AG09309 (cell line): ENCODE measurements at places on chromosomes 2 and 18.

DNA sequence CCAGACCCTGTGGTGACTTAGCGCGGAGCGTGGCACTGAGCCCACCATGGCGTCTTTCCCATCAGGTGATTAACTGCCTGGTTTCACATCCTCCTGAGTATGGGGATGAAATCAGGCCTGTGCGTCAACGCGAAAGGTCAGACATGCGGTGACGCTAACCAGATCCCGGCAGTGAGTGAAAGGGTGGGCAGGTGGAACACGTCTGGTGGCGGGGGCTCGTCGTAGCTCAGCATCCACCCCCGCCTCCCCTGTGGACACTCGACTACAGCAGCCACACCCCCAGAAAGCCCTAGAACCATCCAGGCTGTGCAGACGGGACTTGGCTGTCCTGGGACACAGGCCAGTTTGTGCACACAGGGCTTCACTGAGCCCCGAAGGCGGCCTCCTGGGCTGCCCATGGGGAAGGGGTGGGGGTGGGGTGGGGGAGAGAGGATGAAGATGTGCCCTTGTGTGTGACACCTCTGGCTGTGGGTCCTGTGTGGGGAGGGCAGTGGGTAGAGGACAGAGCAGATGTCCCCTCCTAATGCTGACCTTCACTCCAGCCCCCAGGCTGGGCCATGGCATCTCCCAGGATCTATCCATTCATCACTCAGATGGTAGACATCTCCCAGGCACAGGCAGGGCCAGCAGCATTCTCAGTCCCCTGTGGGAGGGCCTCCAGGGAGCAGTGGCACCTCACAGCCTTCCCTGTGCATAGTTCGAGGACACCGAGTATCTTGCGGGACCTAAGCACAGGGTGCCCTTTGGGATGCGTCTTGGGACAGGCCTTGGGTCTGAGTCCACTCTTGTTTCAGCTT is 27.5 kb downstream of the RAMP1 start:
- DNase-seq = no peak

DNA sequence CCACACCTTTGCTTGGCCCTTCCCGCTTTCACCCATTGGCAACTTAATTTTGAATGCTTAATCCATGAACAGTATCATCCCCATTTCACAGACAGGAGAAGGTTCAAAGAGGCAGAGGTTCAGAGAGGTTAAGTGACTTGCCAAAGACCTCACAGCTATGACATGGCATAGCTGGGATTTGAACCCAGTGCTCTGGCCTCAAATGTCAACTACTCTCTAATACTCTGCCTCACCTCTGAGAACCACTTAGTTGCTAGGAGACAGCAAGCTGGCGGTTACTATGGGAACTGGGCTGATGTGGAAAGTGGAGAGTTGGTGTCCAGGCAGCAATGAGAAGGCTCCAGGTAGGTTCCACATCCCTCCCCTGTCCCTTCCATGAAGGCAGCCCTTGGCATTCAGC is 15.8 kb upstream of the PRSS56 start:
- DNase-seq = no peak

GRCh38 chr2:112962308-112963175 is 15.3 kb upstream of the IL36G start:
- DNase-seq = no peak

DNA sequence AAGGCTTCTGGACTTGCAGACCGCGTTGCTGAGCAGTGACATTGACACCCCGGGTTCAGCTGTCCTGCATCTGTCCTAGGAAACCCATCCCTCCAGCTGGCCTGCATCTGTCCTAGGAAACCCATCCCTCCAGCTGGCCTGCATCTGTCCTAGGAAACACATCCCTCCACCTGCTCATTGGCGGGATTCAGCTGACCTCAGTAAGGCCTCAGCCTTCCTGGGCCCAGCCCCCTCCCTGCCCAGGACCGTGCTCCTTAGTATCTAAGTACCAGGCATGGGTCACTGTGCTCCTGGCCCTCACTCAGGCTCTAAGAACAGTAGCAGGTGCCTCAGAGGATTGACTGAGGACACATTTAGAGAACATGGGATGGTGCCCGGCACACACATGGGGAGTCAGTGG is 1.2 kb downstream of the MLPH start:
- DNase-seq = no peak

DNA sequence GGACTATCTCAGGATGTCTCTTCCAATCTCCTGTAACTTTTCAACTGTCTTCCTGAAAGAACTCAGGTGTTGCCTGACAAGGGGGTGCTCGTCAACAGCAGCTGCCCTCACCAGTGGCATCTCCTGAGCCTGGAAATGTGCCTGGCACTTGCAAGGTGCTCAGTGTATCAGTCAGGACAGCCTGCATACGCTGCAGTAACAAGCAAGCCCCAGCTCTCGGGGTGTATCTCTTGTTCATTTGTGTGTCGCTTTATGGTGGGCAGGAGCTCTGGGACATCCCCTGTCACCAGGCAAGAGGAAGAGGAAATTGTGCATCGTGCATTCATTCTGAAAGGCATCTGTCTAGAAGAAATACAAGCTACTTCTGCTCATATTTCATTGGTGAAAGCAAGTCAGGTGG is 263.1 kb downstream of the DCDC2C start:
- no peak for DNase-seq

DNA sequence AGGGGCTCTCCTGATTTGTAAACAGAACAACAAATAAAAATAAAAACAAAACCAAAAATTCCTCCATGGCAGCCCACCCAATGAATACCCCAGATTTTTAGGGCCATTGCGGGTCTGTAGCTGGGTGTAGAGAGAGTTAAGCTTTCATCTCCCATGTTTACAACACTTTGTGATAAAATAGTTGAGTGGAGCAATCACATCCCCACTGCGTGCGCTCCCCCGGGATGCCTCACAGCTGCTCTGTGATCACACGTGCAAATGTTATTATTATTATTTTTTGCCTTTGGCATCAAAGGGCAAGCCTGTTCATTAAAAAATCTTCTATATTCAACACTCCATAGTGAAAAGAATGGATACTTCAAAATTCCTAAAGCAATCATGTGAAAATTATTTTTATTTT is 118.0 kb downstream of the MBP start:
- DNase-seq = no peak

DNA sequence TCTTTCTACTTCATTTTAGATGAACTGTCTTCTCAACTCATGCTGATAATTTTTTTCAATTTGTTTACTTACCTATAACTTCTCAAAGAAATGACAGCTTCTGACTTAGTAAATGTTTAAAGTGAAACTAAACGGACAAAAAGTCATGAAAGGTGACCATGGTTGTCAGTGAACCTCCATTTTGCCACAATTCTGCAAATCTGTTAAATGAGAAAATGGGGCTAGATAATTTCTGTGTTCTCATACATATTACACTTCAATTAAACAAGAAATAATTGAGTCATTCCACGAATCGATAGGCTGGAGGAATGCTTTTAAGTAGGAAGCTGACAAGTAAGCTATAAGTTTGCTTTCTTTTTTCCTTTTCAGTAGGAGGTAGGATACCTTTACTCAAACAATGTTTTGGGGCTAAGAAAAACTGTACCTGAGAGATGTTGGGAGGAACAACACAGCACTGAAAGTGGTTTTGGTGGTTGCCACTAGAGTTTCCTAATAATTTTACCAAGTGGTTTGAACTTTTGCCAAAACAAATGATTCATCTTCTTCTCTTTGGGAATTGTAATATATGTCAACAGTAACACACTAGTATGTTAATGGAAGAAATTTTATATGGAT is 17.1 kb downstream of the DYNAP start:
- DNase-seq = no peak

DNA sequence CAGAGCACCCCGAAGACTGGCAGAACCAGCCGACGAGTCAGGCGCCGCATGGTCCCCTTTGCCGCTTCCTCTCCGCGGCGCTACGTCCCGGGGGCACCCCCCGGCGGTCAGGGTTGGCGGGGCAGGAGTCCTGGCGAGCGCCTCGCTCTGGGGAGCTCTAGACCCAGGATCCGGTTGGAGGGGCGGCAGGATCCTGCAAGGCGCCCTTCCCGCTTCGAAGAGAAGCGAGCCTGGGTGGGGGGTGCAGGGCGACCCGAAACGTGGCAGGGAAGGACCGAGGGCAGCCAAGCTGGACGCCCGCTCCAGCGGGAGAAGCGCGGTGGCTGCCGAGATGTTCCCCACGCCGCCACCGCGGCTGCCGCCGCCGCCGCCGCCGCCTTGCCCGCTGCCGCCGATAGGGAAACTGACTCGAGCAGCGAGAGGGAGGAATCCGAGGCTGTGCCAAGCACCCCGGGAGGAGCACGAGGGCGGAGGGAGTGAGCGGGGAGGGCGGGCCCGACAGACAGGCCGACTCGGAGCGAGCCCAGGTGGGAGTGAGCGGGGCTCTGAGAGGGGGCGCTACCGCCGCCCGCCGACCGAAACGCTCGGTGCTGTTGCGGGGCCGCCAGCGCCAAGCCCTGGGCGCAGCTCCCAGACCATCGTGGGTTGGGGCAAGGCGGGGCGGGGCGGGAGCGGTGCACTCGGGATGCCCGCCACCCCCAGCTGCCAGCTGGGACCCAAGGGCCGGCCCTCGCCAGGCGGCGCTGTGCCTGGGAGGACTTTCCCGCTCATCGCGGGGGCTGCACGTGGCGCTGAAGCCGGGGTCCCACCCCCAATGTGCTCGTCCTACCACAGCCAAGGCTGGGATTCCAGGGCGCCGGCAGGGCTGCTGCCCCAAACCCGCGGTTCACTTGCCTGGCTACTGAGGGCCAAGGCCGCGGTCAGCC is at the start of gene GALNT14:
Gene GALNT14, minus strand, starts transcription at position 404 of the 926 bp plus-strand sequence. Its CDS starts 354 bp downstream, at position 50.
- no peak for DNase-seq

- DNase-seq = no peak
These were observed 575 bp downstream of the HSPD1 start for GRCh38 chr2:197498937-197499593.

- DNase-seq = no peak
These were observed 100.1 kb upstream of the KLF7 start for GRCh38 chr2:207265869-207266268.

DNA sequence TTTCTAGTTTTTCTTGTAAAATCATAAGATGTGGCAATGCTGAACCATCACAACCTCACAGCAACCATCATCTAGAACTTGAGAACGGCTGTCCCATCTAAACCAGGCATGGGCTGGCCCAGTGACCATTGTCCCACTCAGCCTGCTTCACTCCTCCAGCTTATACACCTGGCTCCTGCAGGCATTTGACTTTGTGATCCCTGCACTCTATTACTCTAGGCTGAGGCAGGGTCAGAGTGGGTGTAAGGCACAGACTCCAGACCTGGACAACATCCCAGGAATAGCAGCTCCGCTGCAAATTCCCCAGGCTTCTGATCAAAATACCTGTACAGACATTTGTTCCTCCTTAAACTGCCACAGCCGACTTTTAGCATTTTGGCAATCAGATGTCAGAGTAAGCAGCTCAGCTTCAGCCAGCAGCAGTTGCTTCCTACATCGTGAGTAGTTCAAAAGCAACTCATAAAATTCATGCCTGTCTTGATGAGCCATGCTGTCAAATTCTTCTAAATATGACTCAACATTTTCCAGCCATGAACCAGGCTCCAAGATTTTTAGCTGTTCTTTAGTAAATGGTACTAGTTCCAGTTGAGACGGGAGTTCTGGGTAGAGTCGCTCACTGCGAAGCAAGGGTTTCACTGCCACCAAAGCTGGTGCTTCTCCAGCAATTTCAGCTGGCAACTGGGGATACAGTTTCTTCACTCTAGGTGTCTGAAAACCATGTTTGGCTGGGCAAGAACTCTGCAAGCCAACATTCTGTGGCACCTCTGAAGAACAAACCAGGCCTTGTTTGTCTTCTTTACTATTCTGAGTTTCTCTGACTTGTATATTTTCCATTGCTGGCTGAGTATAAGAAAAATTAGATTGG is 12.8 kb downstream of the EPG5 start:
- DNase-seq = peak; percentile 84

DNA sequence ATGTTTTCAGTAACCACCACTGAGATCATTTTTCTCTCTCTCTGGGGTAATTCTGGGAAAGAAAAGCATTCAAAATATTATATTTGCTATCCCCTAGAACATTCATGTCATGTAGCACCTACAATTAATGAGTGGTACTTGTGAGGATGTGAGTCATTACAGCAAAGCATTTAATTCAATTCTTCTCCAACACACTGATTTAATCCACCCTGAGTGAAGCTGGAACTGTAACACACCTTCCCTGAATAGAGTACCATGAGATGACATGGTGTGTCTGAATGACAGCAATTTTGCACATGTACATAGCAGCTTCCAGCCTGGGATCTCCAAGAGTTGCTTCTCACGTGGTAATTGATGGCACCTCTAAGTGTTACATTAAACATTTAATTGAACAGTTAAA is 207.1 kb upstream of the SLC14A2 start:
- DNase-seq = no peak

DNA sequence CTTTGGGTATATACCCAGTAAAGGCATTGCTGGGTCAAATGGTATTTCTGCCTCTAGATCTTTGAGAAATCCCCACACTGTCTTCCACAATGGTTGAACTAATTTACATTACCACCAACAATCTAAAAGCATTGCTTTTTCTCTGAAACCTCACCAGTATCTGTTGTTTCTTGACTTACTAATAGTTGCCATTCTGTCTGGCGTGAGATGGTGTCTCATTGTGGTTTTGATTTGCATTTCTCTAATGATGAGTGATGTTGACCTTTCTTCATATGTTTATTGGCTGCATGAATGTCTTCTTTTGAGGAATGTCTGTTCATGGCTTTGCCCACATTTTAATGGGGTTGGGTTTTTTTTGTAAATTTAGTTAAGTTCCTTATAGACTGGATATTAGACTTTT is 382.6 kb upstream of the ZNF804A start:
- DNase-seq = no peak

GRCh38 chr2:106562268-106563186 is 75.4 kb downstream of the CD8B2 start:
- DNase-seq = no peak

DNA sequence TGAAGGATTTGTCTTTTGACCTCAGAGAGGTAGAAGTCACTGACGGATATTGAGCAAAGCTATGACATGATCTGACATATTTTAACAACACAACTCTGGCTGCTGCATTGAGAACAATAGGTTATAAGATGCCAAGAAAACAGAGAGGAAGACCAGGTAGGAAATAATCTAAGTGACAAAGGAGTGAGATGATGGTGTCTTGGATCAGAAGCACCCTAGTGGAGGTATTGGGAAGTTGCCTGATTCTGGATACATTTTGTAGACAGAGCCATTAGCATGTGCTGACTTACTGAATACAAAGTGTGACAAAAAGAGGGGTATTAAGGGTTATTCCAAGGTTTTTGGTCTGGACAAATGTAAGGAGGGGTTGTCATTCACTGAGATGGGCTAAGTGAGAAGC is 1438.1 kb downstream of the DPP10 start:
- DNase-seq = no peak

DNA sequence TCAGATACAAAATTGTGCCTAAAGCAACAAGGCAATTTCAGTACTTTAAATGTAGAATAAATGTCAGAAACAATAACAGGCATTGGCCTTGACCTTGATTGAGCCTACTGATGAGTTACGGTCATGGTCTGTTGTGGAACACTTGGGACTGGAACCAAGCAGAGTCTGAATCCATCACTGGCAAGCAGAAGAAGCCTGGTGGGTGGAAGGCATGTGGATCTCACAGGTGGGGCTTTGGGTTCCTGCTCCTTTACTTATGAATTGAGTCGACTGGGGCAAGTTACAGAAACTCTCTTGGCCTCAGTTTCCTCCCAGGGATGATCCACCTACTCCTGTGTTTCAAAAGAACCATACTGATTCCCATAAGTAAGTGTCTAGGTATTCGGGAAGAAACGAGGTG is 102.3 kb downstream of the KCNF1 start:
- no peak for DNase-seq

- DNase-seq = no peak
These were observed 28.0 kb downstream of the RNF144A start for GRCh38 chr2:6945087-6945813.
